ENCODE measurements at places on chromosomes 7 and 10. TPM values are rescaled to one million over a fixed set of nuclear protein-coding genes. Genes with fewer than 3 reads are reported as not detected.

DNA sequence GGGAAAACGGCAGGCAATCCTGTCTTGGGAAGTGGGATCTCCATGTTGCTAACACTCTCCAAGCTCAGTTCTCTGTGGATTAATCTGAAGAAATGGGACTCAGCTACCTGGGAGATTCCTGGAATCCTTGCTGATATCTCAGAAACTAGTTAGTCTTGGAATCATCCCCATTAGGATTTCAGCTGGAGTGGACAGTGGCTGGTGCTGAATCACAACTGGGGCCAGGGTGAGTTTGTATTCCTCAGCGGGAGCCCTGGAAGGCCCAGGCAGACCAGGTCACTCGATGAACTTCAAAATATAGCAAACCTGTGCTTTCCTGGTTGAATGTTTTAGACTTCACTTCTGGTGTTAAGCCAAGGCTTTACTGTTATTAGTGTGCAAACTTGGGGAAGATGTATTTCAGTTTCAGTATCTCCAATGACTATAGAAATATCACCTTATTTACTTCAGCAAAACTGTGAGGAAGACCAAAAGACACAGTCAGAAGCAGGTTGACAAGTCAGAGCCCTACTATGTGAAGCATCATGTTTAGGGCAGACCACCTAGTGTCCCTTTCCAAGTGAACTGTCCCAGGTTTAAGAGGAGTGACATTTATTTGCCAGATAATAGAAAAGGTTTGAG, 126.1 kb downstream of the AOAH start:
- DNase-seq: no peak

- DNase-seq: no peak
Observed at GRCh38 chr7:109376576-109376975, 806.9 kb downstream of the DNAJB9 start.

DNA sequence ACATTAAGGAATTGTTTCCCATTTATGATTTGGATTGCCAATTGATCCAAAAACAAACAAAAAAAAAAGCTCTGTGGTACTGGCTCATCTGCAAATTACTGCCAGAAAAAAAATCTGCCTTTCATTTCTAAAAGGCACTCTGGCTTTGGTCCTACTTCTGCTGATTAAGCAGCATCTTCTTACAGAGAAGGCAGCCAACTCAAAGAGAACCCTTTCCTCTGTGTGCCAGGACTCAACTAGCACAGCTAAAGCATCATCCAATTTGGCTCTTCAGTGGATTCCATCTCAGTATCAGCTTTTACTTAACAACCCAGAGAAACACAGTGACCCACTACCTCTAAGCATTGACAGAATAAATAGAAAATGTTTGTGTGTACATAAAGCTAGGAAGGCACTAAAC, 80.6 kb downstream of the GSAP start:
- DNase-seq: no peak

- no peak for DNase-seq
Observed at GRCh38 chr7:108062250-108063014, 59.5 kb upstream of the LAMB1 start.

- no peak for DNase-seq
Observed at GRCh38 chr7:139476891-139477290, 6.6 kb downstream of the KLRG2 start.

GRCh38 chr7:155570171-155570958, 24.0 kb upstream of the CNPY1 start:
- DNase-seq: no peak

GRCh38 chr7:1548438-1548831, 7.6 kb downstream of the TMEM184A start:
- no peak for DNase-seq

ZNF503 gene
- 9.6 TPM for total RNA-seq

IKZF1 gene
- total RNA-seq: not detected

CFAP58 gene
- total RNA-seq: 0.29 TPM

NUTM2A gene
- 0.69 TPM for total RNA-seq

POLL gene
- 26.1 TPM for total RNA-seq

TFAM gene
- total RNA-seq: 44.9 TPM

All from epithelial cell of proximal tubule (primary cell).